ENCODE measurements at places on chromosomes 13 and 19.

GRCh38 chr13:95438297-95438696 is 114.2 kb upstream of the CLDN10 start:
- no peak for DNase-seq

- no peak for DNase-seq
Measured at GRCh38 chr13:99053636-99054233, 75.9 kb upstream of the DOCK9 start.

GRCh38 chr13:91399189-91400062 is 1.0 kb downstream of the GPC5 start:
- DNase-seq: no peak

GRCh38 chr13:110023729-110024644 is 237.6 kb upstream of the IRS2 start:
- no peak for DNase-seq

GRCh38 chr19:1513499-1514294 is 878 bp upstream of the ADAMTSL5 start:
- peak; percentile 64 for DNase-seq

DNA sequence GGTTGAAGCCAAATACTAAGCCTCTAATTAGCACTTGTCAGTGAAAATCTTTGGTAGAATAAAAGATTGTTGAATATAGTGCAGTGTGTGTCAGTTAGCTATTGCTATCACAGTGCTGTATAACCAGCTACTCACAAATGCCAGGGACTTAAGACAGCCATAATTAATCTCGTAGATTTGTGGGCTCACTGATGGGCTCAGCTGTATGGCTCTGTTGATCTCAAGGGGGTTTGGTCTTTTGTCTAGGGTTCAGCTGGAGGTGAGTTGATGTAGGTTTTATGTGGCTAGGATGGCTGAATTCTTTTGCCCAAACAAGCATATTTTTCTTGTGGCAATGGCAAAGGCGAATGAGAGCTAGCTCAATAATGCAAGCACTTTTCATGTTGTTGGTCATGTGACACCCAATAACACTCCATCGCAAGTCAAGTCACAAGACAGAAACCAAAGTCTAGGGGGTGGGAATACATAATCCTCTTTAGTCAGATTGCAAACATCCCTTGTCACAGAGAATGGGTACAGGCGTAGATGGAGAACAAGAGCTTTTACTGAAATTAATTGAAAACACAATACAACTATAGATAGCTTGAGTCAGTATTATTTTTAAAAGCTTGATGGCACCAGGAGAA is 121.7 kb upstream of the EDNRB start:
- no peak for DNase-seq

- DNase-seq: no peak
Measured at GRCh38 chr13:111963031-111963430, 103.9 kb upstream of the SOX1 start.

- no peak for DNase-seq
Measured at GRCh38 chr13:51906581-51906980, 44.8 kb downstream of the CCDC70 start.

- no peak for DNase-seq
Measured at GRCh38 chr19:16654627-16655026, 5.3 kb downstream of the SMIM7 start.

DNA sequence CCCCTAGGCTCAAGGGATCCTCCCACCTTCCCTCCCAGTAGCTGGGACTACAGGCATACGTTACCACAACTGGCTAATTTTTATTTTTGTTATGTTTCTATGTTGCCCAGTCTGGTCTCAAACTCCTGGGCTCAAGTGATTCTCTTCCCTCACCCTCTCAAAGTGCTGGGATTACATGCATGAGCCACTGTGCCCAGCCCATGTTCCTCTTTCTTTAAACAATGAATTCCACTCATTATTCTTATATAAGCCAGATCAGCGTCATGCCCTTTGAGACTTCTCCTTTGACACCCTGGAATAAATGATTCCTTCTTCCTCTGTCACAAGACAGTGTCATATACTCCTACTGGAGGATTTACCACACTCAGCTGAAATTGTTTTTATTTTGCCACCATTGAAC is 519.9 kb upstream of the SPRY2 start:
- no peak for DNase-seq

- no peak for DNase-seq
Measured at GRCh38 chr13:60613080-60613479, 216.1 kb downstream of the TDRD3 start.

DNA sequence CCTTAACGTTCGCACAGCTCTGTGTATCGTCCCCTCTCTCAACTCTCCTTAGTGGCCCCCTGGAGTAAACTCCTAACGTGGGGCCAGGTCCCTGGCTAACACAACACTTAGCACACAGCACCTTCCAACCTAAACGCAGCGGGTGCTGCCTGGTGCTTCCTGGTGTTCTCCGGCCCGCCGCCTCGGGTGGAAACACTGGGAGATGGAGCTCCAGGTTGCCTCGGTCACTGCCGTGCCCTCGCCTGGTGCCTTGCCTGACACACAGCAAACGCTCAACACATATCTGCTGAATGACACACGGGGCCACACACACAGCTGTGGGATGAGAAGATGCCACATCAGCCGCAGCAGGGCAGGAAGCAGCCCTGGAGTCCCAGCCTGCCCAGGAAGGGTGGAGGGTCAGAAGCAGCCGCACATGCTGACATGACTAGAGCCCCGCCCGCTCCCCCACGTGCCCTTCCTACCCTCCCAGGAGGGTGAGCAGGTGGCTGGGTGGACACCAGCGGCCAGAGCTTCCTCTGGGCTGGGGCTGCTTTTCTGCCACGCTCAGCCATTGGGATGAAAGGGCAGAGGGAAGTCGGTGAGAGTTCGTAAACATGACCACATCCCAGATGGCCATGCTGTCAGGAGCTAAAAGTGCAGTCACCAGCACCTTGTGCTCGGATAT is 6.6 kb downstream of the PEPD start:
- DNase-seq: peak; percentile 71

DNA sequence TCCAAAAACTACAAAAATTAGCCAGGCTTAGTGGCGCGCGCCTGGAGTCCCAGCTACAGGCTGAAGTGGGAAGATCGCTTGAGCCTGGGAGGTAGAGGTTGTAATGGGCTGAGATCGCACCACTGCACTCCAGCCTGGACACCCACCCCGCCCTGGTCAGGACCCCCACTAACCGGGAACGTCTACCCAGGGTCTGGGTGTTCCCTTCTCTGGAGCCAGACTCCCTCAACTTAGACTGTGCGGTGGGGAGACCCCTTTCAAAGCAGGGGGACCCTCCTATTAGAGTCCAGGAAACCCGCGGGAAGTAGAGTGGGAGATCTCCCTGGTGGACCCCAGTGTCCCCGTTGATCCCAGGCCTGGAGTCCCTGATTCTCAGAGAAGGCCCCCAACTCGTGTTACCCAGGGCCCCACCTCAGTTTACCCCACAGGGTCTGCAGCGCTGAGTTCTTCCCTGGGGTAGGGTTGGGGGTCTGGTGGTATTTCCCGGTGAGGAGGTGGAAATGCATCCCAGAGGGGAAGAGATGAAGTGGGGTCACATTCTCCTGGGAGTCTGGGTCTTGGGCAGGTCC is 6.1 kb upstream of the ARRDC2 start:
- DNase-seq: peak; percentile 32

GRCh38 chr19:1975162-1975480 is 34.1 kb downstream of the CSNK1G2 start:
- DNase-seq: no peak

DNA sequence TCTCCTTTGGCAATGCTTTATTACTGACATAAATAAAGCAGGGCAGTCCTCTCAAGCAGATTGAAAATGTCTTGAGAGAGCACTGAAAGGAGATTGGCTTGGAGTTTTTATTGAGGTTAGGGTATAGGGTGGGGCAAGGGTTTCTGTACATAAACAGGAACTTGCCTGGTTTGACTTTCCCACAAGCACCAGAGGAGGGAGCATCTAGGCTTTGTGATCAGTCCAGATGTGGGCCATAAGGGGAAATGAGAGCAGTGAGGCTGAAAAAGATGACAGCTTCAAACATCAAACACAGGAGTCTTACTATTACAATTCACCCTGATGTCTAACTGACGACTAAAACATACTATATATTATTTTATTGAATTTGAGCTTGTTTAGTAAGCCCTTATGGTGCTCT is 260.9 kb downstream of the MTUS2 start:
- peak; percentile 11 for DNase-seq

- DNase-seq: no peak
Measured at GRCh38 chr13:37046062-37046461, 13.4 kb downstream of the SUPT20H start.

DNA sequence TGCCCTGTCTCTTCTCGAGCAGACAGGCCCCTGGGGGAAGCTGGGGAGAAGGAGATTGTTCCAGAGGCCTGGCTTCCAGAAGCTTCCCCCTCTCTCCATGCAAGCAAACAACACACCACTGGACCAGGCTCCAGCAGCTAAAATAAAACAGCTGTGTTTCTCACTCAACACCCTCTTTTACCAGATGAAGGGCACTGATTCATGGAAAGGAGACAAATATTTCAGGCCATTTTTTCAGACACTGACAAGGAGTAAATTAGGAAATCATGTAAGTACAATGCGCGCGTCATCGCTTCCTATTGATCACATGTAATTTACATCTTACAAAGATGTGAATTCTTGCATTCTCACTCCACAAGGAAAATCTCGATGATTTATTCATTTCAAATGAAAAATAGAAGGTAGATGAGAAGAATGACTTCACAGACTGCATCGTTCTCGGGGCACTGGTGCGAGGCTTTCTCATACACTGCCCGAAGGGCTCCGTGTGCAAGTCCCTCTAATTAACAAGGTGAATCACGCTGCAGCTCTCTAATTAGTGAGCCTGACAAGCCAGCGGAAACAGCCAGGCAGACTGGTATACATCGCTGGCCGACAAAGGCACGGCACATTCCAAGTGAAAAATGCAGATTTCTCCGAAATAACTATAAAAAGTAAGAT is 153.6 kb downstream of the KCTD15 start:
- no peak for DNase-seq

GRCh38 chr19:49574206-49574755 is 6.1 kb downstream of the NOSIP start:
- no peak for DNase-seq

DNA sequence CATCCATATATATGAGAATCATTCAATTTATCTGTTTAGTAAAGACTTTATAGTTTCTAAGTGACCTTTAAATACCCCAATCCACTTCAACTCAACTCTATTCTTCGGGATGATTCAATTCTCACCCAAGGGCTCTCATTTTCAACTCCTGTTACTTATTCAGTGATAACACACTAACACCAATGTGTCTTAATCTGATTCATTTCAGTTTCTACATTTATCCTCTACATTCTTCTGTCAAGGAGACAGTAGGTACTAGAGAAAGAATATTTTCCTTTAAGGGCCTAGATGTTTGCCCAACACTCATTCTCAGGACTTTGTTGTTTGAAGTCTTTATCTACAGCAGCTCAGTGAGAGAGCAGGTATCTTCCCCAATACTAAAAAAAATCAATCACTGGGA is 7.1 kb downstream of the ARGLU1 start:
- no peak for DNase-seq

DNA sequence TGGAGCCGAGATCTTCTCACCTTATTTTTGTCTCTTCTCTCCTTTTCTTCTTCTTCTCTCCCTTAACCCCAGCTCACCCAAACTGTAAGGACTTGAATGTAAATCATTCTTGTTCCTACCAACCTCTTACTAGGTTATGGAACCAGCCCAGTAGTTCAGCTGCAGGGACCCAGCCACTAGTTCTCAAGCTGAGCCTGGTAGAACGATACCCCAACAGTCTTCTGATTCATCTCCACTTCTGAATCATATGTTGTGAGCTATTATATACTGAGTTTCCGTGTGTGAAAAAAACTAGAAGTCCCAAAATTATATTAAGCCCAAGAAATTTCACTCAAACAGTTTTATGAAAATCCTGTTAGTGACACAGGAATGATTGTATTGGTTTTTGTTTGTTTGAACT is 67.7 kb downstream of the DCT start:
- no peak for DNase-seq

- no peak for DNase-seq
Measured at GRCh38 chr13:108315273-108315672, 45.8 kb downstream of the TNFSF13B start.

- no peak for DNase-seq
Measured at GRCh38 chr19:2754659-2755447, 15.0 kb upstream of the SLC39A3 start.

Data from EL (cell line).